Daoy (cell line): ENCODE measurements at places on chromosomes 4 and X. TPM values are rescaled to one million over a fixed set of nuclear protein-coding genes. Genes with fewer than 3 reads are reported as not detected.

ITM2A gene
- not detected in 2 replicates for total RNA-seq

AFM gene
- not detected in 2 replicates for total RNA-seq

HS3ST1 gene
- not detected in 2 replicates for total RNA-seq

DNA sequence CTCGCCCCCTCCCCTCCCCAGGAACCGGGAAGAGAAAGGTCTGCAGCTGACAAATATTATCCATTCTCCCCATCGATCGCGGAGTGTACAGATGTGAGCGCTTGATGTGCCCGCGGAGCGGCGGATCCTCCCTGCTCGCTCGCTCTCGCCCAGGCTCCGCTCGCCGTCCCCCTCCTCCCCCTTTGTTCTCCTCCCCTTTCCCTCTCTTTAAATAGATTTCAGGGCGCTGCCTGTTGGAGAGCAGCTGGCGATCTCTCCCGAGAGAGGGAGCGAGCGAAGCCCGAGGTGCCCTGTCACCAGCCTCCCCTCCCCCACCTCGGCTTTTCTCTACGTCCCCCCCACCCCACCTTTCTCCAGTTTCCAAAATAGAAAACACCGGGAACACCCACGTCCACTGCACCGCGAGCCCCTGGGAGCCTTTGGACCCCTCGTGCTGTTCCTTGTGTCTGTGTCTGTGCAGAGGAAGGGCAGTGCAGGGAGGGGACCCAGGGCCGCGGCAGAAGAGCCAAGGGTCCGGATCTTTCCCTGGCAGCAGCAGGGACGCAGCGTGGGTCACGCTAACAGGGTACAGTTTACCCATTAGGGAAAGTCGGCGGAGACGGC lies 56.6 kb upstream of the BCOR start:
- DNase-seq: peak; percentile 55

DNA sequence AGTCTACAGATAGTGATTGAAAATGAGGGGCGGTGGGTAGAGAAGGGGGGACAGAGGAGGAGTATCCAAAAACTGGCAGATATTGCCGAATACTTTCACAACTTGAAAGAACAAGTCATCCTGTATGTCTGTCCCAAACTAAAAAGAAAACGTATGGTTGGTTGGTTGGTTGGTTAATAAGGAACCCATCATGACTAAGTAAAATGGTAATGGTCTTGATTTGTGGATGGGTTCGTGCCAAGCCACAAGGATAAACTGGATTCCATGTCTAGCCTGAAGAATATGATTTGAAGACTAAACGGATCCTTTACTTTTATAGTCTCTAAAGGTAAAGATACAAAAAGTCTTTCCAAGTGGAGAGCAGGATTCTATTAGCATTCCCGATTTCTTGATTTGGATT lies 208.4 kb downstream of the DCLK2 start:
- DNase-seq: no peak

- peak; percentile 25 for DNase-seq
Measured at GRCh38 chr4:89640620-89641366, 196.2 kb downstream of the SNCA start.

DNA sequence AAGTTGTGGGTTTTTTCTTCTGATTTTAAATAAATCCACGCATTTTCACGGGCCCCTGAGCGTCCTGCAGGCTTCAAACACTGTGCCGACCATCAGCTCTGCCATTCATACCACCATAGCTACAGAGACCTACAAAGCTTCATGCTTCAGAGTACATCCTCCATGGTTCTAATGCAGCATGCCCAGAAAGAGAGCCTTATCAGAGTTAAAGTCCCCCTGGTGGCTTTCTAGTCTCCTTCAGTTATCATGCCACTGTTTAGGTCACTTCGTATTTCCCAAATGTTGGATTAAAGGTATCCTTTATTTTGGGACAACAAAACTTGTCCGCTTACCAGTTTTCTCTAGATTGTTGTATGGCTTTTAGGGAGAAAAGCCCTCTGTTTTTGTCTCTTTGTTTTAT lies 66.7 kb upstream of the VCX2 start:
- no peak for DNase-seq

GRCh38 chrX:40544343-40545266 lies 36.2 kb upstream of the ATP6AP2 start:
- DNase-seq: no peak

GRCh38 chrX:148670277-148670676 lies 169.9 kb downstream of the AFF2 start:
- no peak for DNase-seq

GRCh38 chrX:128619490-128619889 lies 567.3 kb upstream of the ACTRT1 start:
- DNase-seq: no peak

DNA sequence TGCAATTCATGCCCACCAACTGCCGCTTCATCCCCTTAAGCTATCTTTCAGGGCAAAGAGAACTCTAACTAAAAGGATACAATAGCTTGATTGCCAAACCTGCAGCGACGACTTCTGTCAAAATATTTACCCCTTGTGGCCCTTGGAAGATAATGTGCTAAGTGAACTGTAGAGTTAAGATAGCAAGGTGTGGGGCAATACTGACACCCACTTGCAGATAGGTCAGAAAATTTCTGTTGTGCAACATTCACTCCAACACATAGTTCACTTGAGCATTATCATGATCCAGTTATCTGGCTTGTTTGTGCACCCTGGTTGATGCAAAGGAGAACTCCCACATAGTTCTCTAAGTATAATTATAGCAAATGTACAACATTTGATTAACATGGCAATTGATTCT lies 55.6 kb downstream of the RHOXF2B start:
- no peak for DNase-seq

GRCh38 chrX:4550018-4550417 lies 836.6 kb upstream of the PRKX start:
- no peak for DNase-seq

- DNase-seq: peak; percentile 5
Measured at GRCh38 chr4:30721185-30722091, 1.3 kb downstream of the PCDH7 start.

DNA sequence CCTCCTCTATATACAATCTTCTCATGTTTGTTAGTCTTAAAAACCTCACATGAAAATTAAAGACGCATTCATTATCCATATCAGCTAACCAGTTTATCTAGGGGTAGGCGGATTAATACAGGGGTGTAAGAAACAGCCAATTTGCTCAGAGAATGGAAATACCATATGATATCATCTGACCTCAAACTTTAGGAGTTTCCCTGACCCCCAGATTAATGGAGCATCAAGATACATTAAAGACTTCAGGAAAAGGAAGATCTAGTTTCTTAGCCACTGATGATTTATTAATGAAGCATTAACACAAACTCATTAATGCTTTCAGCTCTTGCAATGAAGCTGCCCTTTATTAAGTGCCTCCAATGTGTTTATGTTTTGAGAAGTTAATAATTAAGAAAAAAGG lies 67.5 kb downstream of the CAMK2D start:
- DNase-seq: no peak

GRCh38 chr4:78168029-78168428 lies 110.9 kb downstream of the FRAS1 start:
- DNase-seq: no peak
